Activated T-helper 1 cell treated with anti-CD3 and anti-CD28 coated beads, Interleukin-2, amount 50 U/mL, for 16 hours (primary cell): ENCODE measurements at places on chromosomes 2 and 18.
A peak's percentile ranks its signal among the peaks of the same experiment; 100 is the strongest.

GRCh38 chr2:1990151-1990589 lies 245.9 kb upstream of the PXDN start:
- no peak for DNase-seq

- DNase-seq: no peak
Observed at GRCh38 chr2:104850361-104851290, 3.3 kb upstream of the POU3F3 start.

DNA sequence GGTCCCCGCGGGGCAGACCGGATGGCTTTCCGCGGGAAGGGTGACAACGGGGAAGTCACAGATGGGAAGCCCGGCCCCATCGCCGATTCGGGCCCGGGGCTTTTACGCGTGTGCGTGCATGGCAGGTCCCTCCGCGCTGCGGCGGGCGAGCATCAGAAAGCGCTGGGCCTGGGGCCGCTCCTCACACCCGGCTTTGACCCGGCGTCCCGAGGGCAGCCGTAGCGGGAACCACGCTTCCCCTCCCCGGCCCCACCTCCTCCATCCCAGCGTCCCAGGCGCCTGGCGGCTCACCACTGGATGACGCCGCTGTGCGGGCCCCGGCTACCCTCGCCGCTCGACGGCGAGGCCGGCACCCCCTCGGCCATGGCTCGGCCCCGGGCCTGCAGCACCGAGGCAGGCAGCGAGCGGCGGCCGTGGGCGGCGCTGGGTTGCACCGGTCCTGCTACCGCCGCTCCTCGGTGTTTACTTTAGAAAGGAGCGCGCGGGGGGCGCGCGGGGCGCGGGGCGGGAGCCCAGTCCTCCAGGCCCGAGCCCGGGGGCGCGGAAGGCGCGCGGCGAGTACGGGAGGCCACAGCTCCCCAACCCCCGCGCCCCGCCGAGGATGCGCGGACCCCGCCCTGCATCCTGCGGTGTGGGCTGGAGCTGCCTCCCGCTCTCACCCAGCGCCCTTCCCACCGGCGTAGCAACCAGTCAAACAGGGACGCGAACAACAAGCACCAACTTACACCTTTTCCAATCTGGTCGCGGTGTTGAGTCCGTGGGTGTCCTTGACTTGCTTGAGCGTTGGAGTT lies 806 bp downstream of the RFX8 start:
- peak; percentile 3 for DNase-seq

DNA sequence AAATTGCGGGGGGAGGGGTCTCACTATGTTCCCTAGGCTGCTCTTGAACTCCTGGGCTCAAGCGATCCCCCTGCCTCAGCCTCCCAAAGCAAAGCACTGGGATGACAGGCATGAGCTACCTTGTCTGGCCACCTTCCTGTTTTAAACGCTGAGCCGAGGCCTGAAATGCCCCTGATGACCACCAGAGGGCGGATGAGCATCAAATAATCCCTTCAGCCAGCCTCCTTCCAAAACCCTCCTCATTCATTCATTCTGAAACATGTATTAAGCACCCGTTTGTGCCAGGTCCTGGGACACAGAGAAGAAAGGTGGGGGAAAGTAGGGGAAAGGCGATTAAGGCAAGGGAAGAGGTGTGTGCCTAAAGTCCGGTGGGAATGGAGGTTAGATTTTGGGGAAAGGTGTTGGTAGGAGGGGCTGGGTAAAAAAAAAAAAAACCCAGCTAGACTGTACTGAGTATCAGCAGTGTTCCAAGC lies 30.7 kb upstream of the PTMA start:
- DNase-seq: peak; percentile 65

DNA sequence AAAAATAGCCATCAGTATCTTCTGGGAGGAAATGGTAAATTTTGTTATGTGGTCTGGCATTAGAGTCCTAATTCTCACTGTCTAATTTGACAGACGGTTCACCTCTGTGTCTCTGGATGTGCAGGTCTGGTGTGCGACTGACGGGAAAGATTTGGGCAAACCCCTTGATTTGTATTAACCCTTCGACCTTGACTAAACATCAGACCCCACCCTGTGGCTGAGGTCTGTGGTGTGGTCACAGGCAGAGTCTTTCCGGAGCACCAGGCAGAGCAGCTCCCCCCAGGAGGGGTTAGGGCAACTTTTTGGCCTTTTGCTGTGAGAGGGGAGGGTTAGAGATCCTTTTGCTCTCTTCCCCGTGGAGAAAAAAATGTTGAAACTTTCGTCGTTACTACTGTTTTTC lies 6.4 kb downstream of the TWIST2 start:
- no peak for DNase-seq

DNA sequence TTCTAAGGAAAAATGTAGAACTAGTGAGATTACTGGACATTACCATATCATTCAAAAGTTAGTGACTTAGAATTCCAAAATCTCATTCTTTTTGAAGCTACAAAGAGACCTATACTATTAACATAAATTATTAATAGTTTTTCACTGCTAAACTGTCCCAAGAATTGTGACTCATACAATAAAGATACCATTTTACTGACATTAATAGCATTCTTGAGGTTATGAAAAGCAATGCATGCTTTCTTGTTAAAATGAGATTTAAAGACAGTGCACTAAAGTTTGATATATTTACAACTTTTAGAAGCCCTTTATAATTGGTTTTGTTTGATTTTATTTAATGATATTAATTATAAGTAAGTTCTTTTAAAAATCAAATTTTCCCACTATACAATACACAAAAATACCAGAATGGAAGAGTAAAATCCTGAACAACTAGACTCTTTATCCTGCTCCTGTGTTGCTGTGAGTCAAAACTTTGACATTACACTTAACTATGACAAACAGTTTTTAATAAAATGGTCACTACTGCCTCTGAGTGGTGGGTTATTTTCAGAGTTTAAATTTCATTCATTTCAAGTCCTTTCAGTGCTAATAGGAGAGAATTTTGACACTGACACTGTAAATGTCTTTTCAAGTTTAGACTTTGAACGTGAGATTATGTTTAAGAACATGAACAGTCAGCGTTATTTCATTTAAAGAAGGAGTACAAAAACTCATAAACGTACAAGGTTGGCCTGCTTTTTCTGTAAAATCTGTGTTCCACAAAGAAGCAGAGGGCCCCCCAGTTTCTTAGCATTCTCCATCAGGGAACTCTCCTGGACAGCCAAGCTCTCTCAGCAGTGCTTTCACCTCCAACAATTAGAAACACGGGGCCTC lies 54.5 kb downstream of the FAM124B start:
- no peak for DNase-seq

DNA sequence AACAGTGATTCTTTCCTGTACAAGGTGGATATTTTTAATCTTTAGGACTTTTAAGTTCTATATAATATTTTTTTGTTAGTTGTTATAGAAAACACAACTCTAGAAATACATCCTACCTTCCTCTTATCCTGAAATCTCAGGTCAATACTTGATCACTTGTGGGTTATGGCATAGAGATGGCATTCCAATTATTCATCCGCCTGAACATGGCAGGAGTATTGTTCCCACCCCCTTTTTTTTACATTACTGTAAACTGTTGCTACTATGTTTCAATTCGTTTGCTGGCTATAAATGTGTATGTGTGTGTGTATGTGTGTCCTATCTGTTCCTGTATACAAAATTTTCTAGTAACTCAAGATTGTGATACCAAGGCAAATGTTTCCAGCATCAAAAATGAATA lies 43.3 kb upstream of the FN1 start:
- no peak for DNase-seq

DNA sequence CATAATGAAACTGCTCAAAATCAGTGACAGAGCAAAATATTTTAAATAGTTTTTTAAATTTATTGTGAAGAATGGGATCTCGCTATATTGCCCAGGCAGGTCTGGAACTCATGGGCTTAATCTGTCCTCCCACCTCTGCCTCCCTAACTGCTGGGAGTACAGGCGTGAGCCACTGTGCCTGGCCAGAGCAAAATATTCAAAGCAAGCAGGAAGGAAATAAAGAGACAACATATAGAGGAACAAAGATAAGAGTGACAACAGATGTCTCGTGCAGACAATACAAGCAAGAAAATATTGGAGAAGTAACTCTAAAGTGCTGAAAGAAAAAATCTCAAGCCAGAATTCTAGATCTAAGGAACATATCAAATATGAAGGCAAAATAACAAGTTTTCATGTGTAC lies 5.0 kb upstream of the SCLY start:
- no peak for DNase-seq

- no peak for DNase-seq
Observed at GRCh38 chr2:237664151-237664550, 36.8 kb downstream of the LRRFIP1 start.

GRCh38 chr2:132668189-132668823 lies 1.7 kb downstream of the LYPD1 start:
- no peak for DNase-seq

GRCh38 chr2:38608755-38609154 lies 6.0 kb upstream of the HNRNPLL start:
- DNase-seq: no peak
